ENCODE measurements at places on chromosomes 3 and 15.
A peak's percentile ranks its signal among the peaks of the same experiment; 100 is the strongest.

- no peak for DNase-seq
These were observed 53.7 kb downstream of the ZIC1 start for GRCh38 chr3:147462856-147463255.

DNA sequence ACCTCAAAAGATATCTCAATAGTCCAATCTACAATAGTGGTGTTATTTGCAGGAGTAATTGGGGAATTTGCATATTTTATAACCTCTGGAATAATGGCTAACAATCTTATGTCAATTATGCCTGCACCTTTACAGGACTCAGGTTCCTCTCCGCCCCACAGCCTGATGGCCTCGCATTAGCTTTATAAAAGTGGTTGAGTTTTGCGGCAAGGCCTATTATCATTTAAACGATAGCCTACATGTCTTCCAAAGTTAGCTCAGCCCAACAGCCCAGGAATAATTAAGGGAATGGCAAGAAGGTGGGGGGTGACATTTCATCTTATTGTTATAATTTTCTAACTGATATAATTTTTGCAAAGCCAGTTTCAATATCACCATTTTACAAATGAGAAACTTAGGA lies 97.3 kb downstream of the RTP4 start:
- DNase-seq: no peak

DNA sequence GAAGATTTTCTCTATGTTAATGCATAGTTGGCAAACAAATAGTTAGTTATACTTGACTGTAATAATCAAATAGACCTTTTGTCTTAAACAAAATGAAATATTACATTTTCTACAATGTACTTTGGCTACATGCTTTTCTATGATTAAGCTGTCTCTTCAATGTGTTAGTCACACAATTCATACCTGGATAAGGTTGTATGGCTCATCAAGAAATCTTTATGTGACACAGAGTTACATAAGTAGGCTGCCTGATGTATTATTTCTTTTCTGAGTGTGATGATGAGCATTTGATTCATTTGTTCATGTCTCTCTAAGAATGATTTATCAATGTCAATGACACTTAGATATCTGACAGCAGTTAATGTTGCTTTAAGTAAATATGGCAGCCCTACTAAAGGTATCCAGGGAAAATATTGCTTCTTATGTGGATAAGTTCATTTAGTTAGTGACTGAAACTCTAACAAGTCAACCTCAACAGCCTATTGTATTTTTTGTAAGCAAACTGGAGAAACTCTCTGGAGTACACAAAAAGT lies 157.4 kb upstream of the SOX2 start:
- DNase-seq: no peak

DNA sequence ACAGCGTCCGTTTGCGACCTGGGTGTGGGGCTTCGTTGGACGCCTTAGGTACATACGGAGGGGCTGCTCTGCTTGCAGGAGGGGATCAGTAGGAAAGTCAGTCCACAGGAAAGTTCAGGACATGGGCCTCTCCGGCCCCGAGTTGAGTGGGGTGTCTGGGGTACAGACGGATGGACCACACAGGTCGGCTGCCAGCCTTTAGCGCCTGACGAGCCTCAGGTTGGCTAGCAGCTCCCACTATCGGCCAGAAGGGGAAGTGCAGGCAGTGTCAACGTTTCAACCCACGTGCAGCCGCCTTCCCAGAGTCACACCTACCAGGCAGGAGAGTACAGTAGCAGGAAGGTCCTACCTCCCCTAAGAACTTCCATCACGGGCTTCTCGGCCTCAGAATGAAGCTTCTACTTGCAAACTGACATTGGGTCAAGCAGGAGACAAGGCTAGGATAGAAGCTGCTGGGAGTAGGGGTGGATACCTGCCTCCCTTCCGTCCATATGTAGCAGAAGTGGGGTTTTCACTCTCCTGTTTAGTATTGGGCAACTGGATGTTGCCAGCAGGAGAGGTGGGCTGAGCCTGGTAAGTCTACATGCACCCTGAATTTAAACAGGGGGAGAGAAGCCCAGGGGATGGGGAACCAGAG lies 1.8 kb upstream of the SCN5A start:
- peak; percentile 39 for DNase-seq

- peak; percentile 92 for DNase-seq
These were observed 83.7 kb downstream of the CMSS1 start for GRCh38 chr3:99901200-99901926.

GRCh38 chr15:74777769-74778598 lies 3.9 kb upstream of the CSK start:
- DNase-seq: no peak

DNA sequence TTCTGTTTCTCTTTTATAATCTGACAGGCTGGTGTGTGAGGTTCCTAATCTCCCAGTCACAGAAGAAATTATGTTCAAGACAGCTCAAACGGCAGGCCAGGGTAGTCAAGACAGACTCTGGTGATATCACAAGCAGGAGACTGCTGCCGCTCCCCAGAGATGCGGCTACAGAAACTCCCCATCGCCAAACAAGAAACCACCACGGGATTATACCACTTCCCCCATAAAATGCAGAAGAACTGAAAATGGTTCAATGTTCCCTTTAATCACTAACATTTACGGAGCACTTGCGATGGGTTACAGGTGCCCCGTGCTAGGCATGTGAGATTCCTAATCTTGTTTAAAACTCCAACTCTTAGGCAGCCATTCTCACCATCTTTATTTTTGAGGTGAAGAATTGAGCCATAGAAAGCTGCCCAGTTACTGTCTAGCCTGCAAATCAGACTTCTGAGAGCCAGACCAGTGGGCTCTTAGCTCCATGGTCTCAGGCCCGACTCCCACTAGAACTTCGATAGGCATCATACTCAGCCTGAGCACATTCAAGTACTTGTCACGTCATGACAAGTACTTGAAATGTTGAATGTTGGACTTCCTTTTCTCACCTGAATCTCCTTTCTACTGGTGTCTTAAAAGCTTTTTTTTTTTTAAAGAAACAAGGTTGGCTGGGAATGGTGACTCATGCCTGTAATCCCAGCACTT lies 58.4 kb downstream of the TBC1D2B start:
- no peak for DNase-seq

DNA sequence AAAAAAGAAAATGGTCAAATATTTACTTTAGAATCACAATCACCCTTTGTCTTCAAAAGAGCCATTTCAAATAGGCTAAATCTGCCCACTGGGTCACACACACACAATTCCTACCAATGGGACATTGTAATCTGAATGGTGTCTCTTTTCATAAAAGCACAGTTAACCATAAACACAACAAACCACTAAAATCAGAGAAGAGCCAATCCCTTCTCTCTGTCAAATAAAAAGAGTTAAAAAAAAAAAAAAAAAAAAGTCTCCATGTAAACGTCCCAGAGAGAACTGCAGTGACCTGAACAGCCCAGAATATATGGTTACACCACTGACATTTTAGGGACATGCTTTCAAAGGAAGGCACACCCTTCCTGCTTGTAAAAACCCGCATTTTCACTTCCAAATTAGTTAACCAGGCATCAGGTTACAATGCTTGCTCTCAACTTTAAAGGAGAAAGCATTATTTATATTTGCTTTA lies 63.7 kb downstream of the PRICKLE2 start:
- DNase-seq: no peak

- DNase-seq: peak; percentile 28
These were observed 9.7 kb downstream of the COL8A1 start for GRCh38 chr3:99648101-99648500.

DNA sequence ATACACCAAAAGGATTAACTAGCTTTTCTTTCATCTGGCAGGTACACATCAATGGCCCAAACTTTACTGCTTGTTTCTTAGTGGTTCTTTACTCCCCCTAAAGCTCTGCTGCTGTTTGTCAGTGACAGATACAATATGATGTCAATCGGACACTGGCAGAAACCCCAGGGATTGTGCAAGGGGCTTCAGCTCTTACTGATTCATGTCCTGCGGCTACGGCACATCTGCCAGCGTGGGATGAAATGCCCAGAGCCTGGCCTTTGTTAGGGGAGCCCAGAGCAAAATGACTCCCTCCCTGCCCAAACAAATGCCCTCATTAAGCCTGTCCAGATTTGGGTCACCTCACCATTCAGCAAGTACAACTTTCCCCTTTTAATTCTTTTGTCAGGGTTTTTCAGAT lies 28.3 kb downstream of the SRP14 start:
- DNase-seq: no peak

- no peak for DNase-seq
These were observed 138.9 kb downstream of the EPHB1 start for GRCh38 chr3:134933997-134934396.

DNA sequence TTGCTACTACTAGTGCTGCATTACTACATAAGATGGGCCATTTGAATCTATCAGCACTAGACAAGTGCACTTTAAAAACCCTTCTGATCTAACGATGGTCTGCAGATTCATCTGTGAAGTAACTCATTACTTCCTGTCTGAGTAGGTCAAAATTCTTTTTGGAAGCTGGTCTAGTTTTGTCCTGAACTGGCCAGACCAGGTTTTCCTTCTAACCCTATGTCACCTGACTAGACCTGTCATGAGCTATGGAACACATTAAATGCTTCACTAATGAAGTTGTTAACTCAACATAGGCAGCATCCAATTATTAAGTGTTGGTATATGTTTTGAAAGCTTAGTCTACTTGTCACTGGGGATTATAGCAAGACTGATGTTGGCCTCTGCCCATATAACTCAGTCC lies 10.1 kb upstream of the RBM5 start:
- DNase-seq: no peak

GRCh38 chr15:39823634-39824033 lies 41.0 kb upstream of the FSIP1 start:
- no peak for DNase-seq

DNA sequence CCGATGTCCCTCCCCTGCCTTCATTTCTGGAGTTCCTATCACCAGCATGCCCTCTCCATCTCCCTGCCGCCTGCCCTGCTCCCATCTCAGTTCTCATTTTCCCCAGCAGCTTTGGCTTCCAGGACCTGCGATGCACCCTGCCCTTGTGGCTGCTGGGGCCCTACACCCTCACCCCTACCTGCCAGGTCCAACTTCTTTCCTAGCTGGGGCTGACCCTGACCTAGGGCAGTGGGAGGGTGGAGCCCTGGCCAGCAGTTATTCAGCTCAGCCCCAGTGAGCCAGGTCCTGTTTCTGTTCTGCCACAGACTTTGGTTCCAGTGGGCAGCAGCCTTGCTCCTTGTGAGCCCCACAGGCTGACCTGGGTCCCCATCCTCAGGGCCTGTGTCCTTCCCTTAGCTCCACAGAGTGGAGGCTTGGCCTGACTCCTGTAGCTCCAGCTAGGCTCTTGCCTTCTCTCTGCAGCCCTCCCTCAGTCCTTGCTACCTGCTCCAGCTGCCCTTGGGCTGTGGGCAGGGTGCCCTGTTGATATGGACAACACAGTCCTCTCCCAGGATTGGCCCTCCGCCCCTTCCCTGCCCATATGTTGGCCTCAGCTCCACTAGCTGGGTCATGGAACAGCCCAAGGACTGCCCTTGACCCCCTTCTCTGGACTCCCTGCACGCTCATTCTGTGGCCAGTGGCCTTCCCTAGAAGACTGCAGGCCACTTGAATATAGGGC lies 34.7 kb upstream of the PDE8A start:
- no peak for DNase-seq

GRCh38 chr3:24387493-24387892 lies 107.2 kb downstream of the THRB start:
- DNase-seq: peak; percentile 79

- DNase-seq: no peak
These were observed 52.0 kb downstream of the PLCL2 start for GRCh38 chr3:16936676-16937230.

DNA sequence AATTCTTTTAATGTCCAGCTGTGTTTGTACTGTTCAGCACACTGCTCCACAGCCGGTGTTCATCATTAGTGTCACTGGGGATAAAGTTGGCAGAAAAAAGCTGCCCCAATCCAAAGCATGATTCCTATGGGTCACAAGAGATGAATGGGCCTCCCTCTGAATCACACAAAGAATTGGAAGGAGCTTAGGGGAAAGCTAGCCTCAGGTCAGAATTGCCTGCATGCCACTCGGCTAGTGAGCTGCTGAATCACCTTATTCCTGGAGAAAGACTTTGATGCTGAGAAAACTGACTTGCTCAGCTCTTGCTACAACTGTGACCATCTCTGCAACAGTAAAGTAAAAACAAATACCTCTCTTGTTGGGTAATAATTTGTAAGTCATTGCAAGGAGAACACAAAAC lies 3.5 kb downstream of the CCK start:
- peak; percentile 84 for DNase-seq

DNA sequence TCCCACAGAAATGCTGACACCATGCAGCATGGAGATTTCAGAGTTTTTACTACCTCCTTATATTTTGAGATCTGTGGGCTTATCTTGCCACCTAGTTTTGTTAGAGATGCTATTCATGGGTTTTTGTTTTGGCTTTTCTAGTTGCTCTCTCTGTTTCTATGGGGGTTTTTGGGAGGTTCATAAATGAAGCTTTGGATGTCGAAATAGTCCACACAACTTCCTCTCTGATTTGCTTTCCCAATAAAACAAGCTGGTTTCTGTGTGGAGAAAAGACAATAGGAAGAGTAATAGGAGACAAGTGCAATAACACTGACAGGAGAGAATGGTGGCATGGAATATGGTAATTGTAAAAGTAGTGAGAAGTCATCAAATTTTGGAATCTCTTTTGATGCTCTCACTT lies 106.8 kb upstream of the GPR149 start:
- DNase-seq: no peak

DNA sequence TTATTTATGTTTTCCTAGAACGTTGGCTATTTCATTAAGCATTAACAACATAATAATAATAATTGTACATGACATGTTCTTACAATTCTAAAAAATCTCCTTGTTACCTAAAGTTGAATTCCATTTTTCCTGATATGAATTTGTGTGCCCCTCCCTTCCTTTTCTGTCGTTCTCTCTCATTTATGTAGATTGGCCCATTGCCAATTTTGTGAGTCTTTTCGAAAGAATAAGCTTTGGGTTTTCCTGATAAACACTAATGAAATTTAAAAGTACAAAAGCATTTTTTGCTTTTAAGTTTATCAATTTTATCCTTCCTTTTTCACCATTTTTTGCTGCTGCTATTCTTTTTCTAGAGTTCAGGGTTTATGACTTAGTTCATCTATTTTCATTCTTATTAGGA lies 44.9 kb downstream of the PRR23E start:
- DNase-seq: no peak

DNA sequence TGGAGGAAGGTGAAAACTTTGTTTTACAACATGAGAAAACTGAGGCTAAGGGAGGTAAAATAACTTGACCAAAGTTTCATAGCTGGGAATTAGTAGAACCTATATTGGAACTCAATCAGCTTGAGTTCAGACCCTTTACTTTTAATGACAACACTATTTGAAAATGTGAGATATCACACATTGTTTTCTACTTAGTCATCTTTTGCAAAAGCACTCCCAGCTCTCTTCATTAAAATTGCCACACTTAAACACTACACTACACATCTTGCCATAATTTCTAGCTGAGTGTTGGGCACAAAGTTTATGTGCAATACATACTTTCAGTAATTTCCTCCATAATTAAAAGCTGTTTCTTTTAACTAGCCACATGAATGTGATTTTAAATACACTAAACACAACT lies 230.4 kb upstream of the DCBLD2 start:
- DNase-seq: peak; percentile 71

DNA sequence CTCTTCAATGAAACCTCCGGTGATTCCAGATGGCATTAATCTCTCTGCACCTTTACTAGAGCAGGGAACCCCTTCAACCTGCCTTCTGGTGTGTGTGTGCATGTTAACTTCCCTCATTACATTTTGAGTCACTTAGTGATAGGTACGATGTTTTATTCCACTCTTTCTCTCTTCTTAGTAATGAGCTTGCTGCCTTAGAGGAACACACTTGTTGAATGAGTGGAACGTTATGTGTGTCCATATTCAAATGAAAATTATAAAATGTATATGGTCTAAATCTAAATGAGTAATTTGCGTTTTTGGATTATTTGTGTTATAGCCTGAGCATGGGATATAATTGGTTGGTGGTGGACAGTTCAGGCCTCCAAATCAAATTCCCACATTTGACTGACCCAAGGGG lies 12.1 kb downstream of the MAP2K5 start:
- no peak for DNase-seq
